Cerebellum (tissue), 4 donors: ENCODE measurements at places on chromosomes 5 and 9. TPM values are rescaled to one million over a fixed set of nuclear protein-coding genes. Genes with fewer than 3 reads are reported as not detected.

- no peak for DNase-seq
Measured at GRCh38 chr9:83012922-83013838, 49.8 kb downstream of the RASEF start.

DNA sequence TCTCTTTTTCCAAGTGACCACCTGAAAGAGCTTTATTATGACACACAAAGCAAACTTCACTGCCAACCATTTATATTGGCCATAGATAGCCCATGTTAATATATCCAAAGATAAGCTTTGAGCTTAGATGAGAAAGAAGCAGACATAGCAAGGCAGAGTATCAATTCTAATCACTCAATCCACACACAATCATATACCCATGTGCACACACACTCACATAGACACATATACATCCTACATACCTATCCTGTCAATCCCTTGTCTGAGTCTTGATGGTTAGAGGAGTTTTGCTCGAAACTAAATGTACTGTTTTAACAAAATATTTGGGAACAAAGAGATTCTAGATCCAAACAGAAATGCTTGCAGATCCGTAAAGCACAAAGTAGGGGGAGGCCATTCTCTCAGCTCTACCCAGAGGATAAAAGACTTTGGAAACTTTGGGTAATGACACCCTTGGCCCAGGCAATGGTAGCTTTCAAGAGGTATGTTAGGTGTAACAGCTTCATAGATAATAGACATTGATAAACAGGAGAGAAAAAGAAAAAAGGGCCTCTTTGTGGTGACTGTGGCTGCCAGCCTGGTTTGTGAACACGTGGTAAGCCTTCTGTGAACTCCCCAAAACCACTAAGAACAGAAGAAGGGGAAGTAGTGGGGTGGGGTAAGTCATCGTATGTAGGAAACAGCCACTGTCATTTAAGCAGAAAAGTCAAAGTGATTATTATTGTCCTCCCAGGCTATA lies 121.6 kb downstream of the TLR4 start:
- no peak for DNase-seq

- DNase-seq = no peak
Measured at GRCh38 chr5:161614342-161614741, 67.8 kb upstream of the GABRB2 start.

DNA sequence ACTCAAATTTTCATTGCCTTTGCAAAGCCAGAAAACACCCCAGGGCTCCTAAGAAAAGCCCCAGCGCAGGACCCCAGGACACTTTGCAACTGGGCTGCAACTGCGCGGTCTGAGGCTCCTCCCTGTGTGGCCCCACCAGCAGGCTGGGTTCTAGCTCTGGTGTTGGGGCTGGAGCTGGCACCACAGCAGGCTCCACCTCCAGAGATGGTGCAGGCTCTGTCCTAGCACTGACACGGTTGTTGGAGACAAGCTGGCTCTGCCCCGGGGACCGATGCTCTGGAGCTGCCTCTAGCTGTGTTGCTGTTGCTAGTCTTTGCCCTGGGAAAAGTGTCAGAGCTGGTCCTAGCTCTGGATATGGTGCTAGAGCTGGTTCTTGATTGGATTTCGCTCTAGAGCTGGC lies 13.6 kb downstream of the LCN10 start:
- DNase-seq = no peak

DNA sequence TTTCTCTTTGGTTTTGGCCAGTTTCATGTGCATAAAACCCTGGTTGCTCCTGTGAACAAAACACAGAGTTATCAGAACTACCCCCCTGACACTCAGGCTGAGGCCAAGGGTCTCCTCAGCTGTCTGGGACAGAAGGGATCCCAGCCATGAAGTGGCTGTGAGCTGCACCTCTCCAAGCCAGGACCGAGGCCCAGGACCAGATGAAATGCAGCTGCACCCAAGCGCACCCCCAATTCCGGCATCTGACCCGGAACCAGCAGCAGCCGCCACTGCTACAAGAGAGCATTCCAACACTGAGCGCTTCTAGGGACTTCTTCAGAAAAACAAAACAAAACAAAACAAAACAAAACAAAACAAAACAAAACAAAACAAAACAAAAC lies 16.0 kb upstream of the SLC25A51 start:
- DNase-seq = no peak

DNA sequence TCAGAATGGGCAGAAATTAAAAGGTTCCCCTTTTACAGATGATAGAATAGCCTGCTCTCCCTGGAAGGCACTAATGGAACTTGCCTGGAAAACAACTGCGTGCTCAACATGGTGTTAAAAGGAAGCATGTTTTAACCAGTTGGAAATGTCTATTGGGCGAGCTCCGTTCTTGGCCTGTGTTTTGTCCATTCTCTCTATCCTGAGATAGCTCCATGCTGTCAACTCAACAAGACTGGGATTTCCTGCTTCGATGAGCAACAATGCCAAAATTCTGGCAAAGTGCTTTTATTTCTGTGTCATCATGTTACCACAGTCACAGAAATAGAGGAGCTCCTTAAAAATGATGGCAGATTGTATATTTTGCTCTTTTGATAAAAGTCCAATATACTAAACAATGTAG lies 198.3 kb downstream of the PLK2 start:
- peak; percentile 19 for DNase-seq

DNA sequence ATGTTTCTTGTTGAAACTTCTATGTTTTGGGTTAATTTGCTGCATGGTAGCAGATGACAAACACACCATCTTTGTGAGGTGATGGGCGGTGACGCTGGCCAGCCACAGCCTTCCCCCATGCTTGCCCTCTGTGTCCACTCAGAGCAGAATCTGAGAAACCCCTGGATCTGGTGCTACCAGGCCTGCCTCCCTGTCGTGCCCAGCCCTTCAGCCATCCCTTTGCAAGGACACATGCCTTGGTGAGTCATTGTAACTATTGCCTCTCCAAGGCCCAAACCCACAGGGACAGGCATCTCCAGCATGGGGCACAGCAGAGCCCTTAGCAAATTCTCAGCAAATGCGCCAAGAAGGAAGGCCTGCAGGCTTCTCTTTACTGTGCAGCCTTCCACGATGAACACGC lies 48.1 kb upstream of the FCN1 start:
- no peak for DNase-seq

DNA sequence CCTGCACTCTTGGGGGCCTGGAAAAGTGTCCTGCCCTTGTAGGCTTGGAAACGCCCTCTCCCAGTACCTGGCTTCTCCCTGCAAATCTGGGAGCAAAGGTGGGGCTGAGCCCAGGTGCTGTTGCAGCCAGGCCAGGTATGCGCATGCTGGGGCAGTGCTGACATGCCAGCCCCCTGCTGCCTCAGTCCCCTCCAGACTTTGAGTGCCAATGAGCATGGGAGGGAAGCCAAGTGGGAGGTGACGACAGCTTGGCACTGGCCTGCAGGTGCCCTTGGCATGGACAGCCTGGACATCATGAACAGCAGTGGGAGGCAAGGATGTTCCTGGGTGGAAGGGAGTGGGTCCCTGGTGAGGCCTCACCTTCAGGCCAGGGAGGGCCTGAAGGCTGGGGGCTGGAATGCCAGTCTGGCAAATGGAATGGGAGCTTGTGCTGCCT lies 1494.4 kb upstream of the NUDT12 start:
- no peak for DNase-seq

MAMDC4 gene
- total RNA-seq = 6.0 TPM

DNA sequence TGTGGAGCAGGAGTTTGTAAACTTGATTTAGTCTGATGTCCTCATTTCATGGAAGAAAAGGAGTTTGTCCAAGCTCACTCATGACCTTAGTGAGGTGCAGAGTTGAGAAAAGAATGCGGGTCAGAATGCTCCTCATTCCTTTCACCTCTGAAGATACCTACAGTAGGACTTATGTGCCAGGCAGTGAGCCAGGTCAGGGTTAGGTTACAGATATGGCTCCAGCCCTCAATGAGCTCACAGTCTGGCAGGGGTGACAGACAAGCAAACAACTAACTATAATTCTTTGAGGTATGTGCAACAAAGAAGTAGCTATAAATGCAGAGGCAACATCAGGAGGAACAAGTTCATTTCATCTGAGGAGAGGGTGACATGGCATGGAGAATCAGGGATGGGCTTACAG lies 102.5 kb downstream of the SPATA31D1 start:
- no peak for DNase-seq

ADAMTS13 gene
- 2.9 TPM for total RNA-seq

- no peak for DNase-seq
Measured at GRCh38 chr9:75487856-75488718, 399.8 kb downstream of the OSTF1 start.

DNA sequence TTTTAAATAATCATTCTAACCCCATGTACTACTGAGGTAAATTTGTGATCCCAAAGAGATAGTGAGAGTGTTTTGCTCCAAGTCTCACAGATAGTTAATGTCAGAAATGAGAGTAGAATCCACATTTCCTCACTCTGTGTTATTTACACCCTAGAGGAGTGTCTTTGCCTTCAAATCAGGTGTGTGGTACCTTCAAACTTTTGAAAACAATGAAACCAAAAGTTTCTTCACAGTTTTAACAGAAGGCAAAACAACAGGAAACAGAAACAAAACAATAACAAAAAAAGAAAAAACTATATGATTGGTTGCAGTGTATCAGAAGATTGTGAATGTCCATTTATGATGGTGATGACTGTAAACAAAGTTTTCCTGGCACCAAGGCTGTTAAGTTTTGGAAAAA lies 85.9 kb downstream of the ERBIN start:
- no peak for DNase-seq

GRCh38 chr5:121024416-121025311 lies 560.6 kb downstream of the PRR16 start:
- no peak for DNase-seq

DNA sequence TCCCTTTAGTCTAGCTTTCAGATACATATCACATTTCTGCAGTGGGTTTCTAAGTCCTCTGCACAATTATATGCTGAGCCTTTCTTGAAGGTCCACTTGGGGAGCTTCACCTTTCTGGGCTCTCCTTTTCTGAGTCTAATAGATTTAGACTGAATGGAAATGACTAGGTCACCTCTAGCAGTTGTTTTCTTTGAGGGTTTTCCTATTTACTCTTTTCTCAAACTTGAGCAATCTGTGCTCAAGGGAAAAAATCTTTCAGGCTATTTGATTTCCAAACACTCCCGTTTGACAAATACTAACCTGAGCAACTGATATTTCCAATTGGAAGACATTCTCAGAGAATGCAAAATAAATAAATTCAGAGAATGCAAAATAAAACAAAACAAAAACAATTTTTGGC lies 39.0 kb downstream of the ISOC1 start:
- DNase-seq = no peak

- peak; percentile 58 for DNase-seq
Measured at GRCh38 chr5:132013006-132013689, 1.7 kb upstream of the ACSL6 start.
